ENCODE measurements at places on chromosomes 4 and X.
A peak's percentile ranks its signal among the peaks of the same experiment; 100 is the strongest.

DNA sequence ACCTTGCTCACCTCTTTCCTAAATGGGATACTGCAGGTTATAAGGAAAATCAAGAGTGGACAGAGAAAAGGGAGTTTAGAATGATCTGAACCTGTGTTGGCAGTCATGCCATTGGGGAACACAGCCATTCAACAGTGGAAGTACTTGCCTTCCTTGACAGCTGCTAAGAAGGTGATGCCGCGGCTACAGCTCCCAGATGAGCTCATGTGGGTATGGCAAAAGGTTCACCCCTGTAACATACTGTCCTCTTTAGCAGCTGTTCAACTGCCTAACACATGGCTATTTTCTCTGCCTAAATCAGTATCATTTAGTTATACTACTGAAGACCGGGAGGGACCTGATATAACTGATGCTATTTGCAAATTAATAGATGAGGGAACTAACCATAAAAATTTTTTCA is 76.8 kb downstream of the DCHS2 start:
- no peak for DNase-seq

GRCh38 chr4:36610628-36611027 is 329.2 kb downstream of the DTHD1 start:
- no peak for DNase-seq

DNA sequence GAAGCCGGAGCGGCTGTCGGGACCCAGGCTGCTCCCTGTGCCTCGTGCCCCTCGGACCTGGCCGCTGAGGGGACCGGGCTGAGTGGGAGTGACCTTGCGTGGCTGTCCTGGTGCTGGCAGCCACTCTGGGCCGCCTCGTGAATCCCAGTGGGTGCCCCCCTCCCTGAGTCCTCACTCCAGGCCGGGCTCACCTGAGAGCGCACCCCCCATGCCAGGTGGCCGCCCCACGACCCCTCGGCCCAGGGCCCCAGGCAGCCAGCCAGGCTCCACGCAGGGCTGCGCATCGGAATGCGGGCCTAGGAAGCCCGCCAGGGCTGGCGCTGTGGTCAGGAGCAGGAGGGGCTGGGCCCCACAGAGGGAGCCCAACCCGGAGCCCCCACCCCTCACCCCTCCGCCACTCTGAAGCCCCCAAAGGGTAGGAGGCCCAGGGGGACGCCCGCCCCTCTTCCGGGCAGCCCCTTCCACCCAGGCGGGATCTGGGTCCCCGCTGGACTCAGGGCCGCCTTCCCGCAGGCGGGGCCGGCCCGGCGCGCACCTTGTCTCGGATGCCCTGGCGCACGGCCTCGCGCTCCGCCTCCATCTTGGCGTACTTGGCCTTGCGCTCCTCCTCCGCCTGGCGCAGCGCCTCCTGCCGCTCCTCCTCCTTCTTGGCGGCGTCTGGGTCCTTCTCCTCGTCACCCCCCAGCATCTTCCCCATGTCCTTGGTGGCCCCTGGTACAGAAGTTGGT is 33.9 kb downstream of the CPLX1 start:
- peak; percentile 55 for DNase-seq

GRCh38 chrX:39204945-39205344 is 403.7 kb downstream of the MID1IP1 start:
- DNase-seq: no peak
